ENCODE measurements at places on chromosomes 1 and 21.
A peak's percentile ranks its signal among the peaks of the same experiment; 100 is the strongest.

DNA sequence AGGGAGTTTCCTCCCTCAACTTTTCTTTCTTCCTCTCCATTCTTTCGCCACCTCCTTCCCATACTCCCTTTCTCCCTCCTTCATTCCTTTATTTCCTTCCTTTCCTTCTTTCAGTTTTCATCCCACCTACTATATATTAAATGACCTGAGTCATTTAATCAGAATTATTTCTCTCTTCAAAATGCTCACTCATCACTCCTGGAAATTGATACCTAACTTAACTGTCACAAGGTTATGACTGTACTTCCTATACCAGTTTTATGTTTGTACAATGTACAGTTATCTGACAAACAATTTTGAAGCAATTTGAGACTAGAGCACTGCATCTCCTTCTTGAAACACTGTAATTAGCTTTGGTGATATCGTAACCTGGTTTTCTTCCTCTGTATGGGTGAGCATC lies 41.4 kb downstream of the NEXN start:
- DNase-seq: no peak

DNA sequence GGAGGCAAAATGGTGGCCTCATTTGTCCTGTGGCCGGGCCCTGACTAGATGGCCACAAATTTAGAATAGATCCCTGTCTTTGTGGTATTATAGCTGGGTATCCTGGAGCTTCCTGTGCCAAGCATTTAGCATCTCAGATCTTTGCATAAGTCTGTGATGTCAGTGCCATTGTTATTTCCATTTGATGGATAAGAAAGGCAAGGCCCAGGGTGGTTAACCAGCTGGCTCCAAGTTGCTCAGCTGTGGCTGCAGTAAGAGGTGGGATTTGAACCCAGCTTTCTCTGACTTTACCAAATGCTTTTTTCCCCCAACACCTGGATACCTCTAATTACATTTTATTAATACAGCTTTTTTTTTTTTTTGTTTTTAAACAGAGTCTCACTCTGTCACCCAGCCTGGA lies 11.7 kb upstream of the TNFRSF8 start:
- no peak for DNase-seq

DNA sequence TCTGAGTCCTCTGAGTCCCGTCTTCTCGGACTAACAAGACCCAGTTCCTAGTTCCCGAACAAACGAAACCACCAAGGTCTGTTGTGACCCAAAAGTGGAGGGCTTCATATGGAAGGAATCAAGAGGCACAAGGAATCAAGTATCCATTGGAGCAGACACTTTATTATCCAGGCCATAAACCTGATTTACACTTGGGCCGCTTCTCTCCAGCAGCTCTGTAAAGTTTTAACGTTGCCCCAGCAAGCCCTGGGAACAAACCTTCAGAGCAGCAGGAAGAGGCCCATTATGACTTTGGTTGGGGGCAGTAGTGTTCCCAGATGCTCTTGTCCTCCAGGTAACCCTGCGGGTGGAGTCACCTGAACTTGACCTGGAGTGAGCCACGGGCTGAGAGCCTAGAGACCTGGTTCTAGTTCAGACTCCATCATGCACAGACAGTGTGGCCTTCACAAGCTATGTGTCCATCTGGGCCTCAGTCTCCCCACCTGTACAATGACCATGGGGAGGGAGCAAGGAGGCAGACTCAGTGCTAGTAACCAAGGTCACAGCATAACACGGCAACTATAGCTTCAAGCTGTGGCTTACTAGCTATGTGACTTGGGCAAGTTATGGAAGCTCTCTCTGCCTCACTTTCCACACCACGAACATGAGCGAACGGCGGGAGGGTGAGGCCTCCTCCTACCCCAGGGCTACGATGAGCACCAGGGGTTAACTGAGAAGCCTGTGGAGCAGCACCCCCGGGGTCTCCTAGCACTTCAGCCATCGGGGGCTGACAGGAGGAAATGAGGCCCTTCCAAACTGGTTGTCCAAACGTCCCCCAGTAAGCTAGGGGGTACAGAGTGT lies 95.7 kb downstream of the GLIS1 start:
- no peak for DNase-seq

GRCh38 chr1:92065042-92065441 lies 10.2 kb downstream of the SETSIP start:
- DNase-seq: no peak

DNA sequence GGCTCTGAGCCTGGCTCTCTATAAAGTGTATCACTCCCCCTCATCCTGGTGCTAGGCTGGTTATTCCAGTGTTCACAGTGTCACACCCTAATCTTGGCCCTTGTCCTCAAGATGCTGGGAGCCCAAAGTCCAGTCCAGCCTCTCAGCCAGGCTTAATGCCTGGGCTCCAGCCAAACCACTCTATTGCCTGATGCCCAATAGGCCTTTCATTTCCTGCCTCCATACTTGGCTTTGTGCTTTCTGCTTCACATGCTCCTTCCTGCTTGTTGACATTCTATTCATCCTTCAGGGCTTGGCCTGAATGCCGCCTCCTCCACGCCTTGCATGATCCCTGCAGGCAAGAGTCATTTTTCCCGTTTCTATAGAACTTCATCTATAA lies 1.7 kb downstream of the KLHDC8A start:
- no peak for DNase-seq

- DNase-seq: no peak
Observed at GRCh38 chr1:43056981-43057391, 98.3 kb upstream of the SLC2A1 start.

- no peak for DNase-seq
Observed at GRCh38 chr1:93813076-93813475, 65.9 kb downstream of the DNTTIP2 start.

DNA sequence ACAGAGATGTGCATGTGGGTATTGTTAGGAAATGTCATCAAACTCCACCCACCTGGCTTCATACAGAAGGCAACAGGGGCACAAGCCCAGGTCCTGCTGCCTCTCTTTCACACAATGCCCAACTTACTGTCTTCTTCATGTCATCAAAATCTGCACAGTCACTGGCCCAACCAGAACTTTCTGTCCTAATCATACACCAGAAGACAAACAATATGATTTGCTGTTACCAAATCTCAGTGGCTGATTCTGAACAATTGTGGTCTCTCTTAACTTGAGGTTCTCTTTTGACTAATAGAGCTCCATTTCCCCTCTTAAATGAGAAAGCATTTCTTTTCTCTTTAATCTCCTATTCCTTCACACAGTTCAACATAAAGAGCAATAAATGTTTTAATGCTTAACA lies 7.7 kb downstream of the HSD3B2 start:
- DNase-seq: no peak

- DNase-seq: no peak
Observed at GRCh38 chr1:169361281-169361680, 6.3 kb downstream of the NME7 start.

GRCh38 chr21:29716753-29717152 lies 223.0 kb downstream of the GRIK1 start:
- no peak for DNase-seq

- DNase-seq: no peak
Observed at GRCh38 chr1:69414574-69414973, 153.1 kb upstream of the LRRC7 start.

DNA sequence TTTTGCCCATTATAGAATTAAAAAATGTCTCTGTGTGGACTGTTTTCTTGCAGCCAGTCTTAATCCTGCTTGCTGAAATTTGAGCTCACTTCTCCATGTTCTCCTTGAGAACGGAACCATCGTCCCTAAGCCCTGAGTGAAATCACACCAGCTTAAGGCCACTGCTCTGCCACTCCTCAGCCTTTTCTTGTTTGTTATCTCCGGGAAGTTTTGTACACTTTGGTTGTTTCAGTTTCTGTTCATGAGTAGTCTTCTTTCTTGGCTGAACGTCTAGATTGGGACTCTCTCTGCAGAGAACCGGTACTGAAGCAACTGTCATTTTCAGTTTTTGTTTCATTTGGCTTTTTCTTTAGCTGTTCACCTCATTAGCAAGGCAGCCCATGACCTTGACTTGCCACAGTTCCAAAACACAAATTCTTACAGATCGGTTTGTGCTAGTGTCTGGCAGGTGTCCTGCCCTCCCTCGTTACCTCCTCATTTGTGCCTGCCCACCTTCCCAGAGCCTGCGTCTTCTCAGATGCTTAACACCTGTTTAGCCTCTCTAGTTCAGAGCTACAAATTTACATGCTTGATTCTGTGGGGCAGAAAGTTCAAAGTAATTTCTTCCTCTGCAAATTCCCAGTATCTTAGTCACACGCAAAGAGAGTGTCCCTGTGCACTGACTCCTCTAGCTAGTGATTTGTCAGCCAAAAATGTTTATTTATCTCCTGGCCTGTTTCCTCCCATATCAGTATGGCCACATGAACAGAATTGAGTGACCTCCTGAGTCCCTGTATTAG lies 12.4 kb downstream of the PSEN2 start:
- peak; percentile 44 for DNase-seq

GRCh38 chr1:34075576-34075975 lies 89.5 kb downstream of the CSMD2 start:
- no peak for DNase-seq

DNA sequence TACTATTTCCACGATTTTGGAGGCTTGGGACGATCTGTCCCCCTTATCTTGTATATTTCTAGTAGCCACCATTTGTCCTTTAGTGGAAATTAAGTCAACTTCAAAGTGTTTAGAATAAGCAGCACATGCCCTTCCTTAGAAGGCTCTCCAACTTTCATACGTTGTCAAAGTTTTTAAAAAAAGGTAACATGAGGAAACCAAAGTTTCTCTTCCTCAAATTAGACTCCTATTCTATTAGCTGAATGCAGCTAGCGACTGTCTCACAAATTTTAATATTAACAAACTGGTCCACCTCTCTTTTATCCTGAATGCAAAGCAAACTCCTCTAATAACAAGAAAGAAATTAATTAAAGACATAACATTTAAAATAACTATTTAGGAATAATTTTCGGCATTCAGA lies 6.9 kb downstream of the C1orf174 start:
- DNase-seq: no peak

GRCh38 chr1:159339536-159339935 lies 37.4 kb downstream of the FCER1A start:
- DNase-seq: no peak

DNA sequence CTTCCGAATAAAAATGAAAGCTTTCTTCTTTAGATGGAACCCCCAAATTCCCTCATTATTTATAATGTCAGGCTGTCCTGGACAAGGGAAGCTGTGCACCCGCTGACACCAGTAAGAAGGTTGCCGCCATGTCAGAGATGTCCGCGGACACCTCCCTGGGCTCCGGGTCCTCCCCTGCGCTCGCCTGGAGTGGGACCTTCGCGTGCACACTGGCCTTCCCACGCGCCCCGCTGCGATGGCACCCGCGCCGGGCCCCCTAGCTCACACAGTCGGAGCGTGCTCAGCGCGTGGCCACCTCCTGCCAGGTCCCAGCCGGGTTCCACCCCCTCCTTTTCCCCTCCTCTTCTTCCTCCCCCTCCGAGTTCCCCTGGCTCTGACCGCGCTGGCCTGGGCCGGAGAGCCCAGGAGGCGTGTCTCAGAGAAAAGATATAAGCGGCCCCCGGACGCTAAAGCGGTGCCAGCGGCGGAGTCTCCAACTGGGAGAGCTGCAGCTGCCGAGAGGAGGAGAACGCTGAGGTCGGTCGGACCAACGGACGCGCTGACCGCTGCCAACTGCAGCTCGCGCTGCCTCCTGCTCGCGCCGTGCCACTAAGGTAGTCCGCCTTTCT lies at the start of gene G0S2:
G0S2 (plus strand) TSS at position 456 of the 608 bp plus-strand sequence. CDS start 273 bp downstream, outside the sequence.
- peak; percentile 50 for DNase-seq

DNA sequence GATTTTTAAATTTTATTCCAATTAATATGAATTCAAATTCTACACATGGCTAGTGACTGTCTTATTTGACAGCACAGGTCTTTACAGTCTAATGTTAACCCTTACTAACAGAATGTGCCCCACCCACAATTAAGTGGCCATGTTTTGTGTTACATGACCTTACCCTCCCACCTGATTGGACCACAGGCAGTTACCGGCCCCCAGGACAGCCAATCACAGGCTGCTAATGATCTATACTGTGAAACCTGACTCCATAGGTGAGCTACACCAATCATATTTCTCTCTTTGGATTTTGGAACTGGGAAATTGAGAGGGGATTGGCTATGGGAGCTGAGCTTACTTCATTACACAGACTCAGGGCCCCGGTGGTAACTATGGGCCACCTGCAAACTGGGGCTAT lies 27.5 kb downstream of the ZP4 start:
- no peak for DNase-seq

- DNase-seq: no peak
Observed at GRCh38 chr1:175690915-175691314, 52.5 kb downstream of the TNR start.

DNA sequence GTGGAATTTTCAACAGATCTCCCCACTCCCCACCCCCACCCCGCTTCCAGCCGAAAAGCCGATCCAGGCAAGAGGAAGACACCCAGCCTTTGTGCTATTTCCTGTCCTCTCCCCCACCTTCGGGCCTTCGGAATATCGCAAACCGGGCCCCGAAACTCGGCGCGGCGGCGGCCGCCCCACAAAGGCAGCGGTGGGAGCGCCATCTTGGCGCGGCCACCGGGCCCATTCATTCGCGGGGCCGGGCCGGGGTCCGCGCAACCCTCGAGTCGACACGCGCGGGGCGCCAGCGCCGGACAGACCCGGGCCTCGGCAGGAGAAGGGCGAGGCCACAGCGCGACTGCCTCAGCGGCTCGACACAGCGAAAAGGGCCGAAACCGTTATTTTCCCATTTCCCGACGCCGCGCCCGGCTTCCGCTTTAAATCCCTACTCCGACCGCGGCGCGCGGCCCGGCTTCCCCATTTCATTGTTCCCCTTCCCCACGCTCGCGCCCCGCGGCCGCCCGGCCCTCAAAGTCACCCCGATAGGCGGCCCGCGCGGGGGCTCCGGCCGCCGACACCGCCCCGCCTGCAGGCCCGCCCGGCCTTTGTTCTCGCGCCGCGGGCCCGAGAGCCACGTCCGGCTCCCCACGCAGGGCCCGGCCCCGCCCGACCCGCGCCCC lies 911 bp downstream of the GNB1 start:
- peak; percentile 44 for DNase-seq

DNA sequence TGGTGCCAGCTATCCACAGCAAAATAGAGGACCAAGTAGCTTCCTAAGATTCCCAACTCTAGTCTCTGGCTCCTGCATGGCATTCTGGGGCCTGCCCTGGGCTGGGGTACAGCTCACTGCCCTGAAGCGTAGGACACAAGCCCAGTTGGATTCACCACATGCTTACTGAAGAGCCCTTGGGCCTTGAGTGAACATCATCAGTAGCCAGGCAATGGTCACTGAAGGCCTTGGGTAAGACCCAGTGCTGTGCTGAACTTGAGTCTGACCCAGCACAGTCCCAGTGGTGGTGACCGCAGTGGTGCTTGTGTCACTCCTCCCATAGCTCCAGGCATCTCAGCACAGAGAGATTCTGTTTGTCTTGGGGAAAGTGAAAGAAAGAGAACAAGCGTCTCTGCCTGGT lies 7.7 kb upstream of the LCE3A start:
- no peak for DNase-seq

- DNase-seq: no peak
Observed at GRCh38 chr1:201146626-201147390, 7.5 kb downstream of the TMEM9 start.
